ENCODE measurements at places on chromosomes 12 and 14. TPM values are rescaled to one million over a fixed set of nuclear protein-coding genes. Genes with fewer than 3 reads are reported as not detected.

DNA sequence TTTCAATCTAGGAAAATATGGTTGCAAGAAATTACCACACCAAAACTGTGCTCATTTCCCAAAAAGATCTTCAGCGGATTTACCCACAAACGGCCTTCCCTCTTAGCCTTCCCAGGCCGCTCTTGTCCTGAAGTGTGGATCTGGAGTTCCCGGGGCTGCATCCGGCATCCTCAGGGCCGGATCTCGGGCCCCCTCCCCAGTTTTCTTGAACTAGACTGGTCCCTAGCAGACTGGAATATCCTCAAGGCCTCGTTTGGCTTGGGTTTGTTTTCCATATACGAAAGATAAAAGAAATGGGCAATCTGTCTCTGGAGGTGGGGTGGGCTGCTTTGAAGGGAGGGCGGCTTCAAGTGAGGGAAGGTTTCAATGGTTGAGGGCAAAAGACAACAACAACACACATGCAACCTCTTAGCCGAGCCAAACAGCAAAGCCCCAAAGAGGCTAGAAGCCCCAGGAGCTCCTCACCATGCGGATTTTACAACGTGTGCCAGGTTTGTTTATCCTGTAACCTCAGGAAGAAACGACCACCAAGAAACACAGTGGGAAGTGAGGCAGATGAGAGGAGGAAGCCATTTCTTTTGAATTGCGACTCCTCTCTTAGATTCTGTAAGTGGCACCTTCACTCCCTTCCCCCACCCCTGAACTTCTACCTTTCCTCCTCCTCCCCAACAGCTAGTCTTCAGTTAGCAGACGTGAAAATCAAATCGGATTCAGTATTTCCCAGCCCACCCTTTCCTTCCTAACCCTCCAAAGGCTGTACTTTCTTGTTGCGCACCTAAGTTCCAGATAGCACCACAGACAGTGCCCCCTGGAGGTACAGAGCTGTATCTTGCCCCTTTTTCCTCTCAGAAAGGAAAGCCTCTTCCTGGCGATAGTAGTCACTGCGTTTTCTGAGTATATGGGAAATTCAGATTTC is 2.6 kb downstream of the MYF6 start:
- no peak for DNase-seq

ACOT6 gene
- total RNA-seq, result not detected

DNA sequence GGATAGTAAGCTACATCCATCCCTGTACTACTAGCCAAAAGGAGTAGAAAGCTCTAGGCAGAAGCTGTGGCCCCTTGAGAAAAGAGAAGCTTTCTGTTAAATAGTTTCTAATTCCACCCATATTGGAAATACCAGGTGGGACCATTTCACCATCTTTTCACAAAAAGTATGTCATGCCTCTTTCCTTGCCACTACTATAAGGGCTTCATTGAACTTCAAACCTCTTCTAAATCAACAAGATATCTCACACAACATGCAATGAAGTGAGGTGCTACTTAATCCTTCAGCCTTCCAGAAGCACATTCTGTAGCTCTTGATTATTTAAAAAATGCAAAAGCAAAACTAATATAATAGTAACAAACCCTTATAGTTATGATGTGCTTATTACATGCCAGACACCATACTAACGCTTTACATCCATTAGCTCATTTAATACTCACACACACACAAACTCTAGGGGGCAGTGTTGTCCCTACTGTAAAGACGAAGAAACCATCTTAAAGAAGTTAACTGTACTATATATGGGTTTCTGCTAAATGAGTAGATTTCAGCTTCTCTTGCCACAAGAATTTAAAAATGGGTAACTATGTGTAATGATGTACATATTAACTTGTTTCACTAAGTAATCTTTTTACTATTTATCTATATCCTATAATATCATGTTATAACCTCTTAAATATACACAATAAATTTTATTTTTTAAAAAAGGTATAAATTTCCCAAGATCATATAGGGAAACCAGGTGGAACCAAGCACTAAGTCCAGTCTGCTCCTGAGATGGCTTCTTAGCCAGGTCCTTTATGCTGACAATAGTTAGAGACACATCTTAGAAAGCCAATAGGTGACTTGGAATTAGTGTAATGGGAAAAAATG is 124.4 kb downstream of the RPS29 start:
- no peak for DNase-seq

GRCh38 chr14:67817750-67818438 is 1.5 kb upstream of the ZFYVE26 start:
- DNase-seq, result no peak

- DNase-seq, result no peak
Measured at GRCh38 chr14:35301735-35302528, 9.8 kb downstream of the PSMA6 start.

GRCh38 chr14:91328313-91329050 is 84.0 kb upstream of the GPR68 start:
- no peak for DNase-seq
